ENCODE measurements at places on chromosomes 12 and 14.

GRCh38 chr14:50249136-50249775 is 17.9 kb upstream of the SOS2 start:
- peak; percentile 19 for DNase-seq

- peak; percentile 55 for DNase-seq
These were observed 1.6 kb downstream of the ZFP36L1 start for GRCh38 chr14:68791078-68791901.

GRCh38 chr14:91311284-91311662 is 66.8 kb upstream of the GPR68 start:
- no peak for DNase-seq

GRCh38 chr12:15856097-15856982 is 25.8 kb upstream of the STRAP start:
- DNase-seq, result peak; percentile 75

GRCh38 chr12:52487211-52487610 is 5.8 kb downstream of the KRT6A start:
- no peak for DNase-seq

DNA sequence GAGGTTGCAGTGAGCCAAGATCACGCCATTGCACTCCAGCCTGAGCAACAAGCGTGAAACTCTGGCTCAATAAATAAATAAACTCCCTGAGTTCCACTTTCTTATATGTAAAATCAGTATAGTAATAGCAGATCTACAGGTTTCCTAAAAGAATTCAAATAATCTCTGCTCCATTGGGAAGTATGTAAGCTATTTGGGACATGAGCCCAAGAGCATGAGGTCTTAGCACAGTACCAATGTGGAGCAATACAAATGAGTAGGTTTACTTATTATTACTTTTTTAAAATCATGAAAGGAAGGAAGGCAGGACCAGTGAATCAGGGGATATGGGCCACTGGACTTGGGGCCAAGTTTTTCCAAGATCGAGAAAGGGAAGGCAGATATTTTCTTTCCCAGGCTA is 216.9 kb upstream of the DIO2 start:
- no peak for DNase-seq

- DNase-seq, result no peak
These were observed 261.9 kb upstream of the SFSWAP start for GRCh38 chr12:131449027-131449426.

DNA sequence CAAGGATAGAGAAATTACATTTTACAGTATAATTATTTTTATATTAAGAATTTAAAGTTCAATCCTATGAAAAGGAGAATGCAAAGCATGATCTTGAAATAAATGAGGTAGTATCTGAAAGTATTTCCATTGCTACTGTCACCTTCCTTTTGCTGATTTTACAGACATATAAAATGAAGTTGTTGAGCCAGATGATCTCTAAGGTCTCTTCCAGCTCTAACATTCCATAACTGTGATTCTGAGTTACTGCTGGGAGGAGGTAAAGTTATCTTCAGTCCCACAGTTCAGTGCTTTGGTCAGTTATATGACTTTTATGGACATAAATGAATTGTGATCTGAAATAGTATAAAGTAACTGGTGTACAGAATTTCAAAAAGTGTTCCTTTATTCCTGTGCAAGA is 52.8 kb downstream of the SLC38A6 start:
- DNase-seq, result peak; percentile 25

Data from myocyte (in vitro differentiated cells).